ENCODE measurements at places on chromosomes 4 and X. TPM values are rescaled to one million over a fixed set of nuclear protein-coding genes. Genes with fewer than 3 reads are reported as not detected.

DNA sequence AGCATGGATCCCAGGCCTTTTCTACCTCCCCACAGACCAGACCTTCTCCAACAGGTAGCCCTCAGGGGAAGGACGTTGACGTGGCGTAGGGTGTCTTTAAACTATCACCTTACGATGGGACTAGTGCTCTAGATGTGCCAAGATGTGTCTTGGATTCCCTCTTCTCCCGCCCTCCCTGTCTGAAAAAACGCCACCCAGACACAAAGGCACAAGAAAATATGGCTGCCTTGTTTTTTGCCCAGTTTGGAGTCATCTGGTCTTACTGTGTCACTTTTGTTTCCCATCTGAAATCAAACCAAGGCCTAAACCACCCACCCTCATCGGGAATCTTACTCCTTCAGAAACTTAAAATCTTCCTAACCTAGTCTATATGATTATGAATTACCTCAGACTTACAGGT lies 235.4 kb downstream of the OR13H1 start:
- no peak for DNase-seq

DNA sequence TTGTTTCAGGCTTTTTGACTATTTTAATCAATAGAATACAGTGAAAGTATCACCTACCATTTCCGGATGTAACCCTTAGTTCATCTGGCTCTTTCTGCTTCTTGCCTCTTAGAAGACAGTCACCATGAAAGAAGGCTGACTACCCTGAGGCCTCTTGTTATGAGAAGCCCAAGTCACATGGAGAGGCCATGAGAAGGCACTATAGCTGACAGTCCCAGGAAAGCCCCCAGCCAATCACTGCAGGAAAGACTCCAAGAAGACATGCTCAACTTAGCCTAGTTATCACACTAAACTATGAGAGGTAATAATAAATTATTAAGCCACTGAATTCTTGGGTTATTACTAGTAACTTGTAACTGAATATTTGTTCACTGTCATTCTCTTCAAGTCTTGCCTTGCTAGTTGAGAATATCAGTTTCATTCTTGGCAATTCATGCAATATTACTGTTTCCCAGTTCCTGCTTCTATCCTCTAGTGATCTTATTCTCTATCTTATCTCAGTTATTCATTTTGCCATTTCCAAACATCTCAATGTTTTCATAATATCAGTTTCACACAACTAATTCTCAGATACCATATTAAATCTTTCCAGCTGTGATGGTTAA lies 57.1 kb upstream of the GUCY1A1 start:
- DNase-seq = no peak

GRCh38 chr4:39169426-39169825 lies 12.9 kb upstream of the WDR19 start:
- no peak for DNase-seq

GRCh38 chr4:1021386-1022050 lies 10.1 kb downstream of the FGFRL1 start:
- no peak for DNase-seq

GRCh38 chrX:120236687-120237479 lies 13.7 kb upstream of the ZBTB33 start:
- no peak for DNase-seq

SMC1A gene
- total RNA-seq = 124 TPM

DNA sequence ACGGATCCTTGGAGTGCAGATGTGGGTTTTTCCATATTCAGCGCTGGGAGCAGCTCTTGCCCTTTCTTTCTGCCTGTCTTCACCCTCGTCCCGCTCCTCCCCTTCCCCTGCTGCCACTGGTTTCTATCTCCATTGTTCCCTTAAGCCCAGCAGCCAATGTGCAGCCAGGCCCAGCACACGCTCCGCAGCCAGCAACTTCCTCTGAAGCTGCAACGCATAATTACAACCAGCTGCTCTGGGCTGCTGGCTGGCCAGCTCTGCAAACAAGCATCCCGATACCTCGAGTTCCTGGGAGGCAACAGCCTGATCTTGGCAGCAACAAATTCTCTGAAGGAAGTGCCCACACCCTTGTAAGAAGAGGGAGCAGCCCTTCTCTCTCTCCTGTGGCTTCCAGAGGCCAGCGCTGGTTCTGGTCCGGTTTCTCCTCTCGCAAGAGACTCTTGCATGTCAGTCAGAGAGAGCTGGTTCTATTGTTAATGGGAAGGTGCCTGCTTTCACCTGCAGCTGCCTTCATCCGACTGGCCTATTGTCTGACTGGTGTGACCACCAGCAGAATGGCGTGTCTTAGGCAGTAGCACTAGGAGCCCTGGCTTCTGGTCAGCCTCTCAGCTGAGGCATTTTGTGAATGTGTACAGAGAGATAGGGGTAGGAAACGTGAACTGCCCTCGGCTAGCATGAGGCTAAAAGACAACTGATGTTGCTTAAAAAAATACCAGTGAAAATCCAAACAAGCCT lies 83.8 kb upstream of the MAML3 start:
- peak; percentile 80 for DNase-seq

IL13RA2 gene
- total RNA-seq = not detected

GRCh38 chr4:32987111-32987510 lies 2266.9 kb downstream of the PCDH7 start:
- DNase-seq = no peak

OPN1MW2 gene
- total RNA-seq = not detected

- DNase-seq = no peak
Observed at GRCh38 chr4:175325230-175325629, 407.1 kb downstream of the ADAM29 start.

STK26 gene
- 19.2 TPM for total RNA-seq

ADGRG2 gene
- 0.10 TPM for total RNA-seq

DNA sequence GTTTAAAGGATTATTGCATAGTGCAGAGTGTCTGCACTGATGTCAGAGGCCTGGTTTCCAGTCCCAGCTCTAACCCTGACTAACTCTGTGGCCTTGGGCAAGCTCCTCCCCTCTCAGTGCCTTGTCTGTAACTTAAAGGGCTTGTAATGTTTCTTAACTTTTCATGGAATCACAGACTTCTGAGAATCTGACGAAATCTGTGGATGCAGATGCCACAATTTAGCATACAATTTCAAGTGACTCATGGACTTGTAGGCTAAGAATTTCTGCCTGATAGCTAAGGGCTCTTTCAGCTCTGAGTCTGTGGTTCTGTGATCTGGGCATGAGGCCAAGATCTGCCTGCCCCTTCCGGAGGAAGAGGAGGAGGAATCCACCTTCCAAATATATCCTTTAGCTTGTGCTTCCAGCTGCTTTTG lies 236.9 kb downstream of the AR start:
- DNase-seq = peak; percentile 29

Data from colonic mucosa (tissue), 4 donors.